ENCODE measurements at places on chromosomes 13 and 19.

DNA sequence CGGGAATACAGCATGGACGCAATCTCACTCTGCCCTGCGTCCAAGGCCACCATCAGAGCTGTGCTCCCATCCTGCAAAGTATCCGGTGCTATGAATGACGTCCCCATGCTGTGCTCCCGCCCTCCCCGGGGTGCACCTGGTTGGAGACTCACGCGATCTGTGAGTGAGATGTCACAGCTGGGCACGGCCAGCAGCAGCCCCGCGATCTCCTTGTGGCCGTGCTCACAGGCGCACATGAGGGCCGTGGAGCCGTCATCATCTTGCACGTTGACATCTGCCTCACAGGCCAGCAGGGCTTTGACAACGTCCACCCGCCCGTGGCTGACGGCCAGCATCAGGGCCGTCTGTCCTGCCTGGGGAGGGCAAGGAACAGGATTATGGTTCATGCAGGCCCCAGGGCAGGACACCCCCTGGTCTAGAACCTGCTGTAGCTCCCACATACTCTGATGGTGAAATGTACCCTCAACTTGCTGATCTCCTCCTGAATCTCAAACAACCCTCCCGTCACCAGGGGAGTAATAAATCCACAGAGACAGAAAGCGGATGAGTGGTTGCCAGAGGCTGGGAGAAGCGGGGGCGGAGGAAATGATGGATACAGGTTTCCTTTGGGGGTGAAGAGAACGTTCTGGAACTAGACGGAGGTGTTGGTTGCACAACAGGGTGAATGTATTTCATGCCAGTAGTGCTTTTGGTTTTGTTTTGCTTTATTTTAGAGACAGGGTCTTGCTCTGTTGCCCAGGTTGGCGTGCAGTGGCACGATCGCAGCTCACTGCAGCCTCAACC, 14.5 kb upstream of the SPC24 start:
- DNase-seq: no peak

- DNase-seq: no peak
These were observed 593.0 kb downstream of the UQCRFS1 start for GRCh38 chr19:28619816-28620429.

DNA sequence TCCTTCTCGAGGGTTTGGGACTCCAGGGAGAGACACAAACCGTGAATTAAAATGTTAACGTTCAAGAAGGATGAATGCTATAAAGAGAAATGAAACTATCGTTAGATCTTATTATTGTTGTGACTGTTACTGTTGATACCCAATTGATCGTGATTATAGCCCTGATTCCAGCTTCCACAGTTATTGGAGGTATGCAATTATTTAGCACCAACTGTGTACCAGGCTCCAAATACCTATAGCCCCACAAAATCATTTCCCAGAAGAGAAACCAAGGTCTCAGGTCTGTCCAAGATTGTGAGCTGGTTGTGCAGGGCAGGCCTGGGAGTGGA, 30.1 kb upstream of the NFIC start:
- DNase-seq: no peak

GRCh38 chr13:34250151-34250670, 432.3 kb downstream of the RFC3 start:
- DNase-seq: no peak

DNA sequence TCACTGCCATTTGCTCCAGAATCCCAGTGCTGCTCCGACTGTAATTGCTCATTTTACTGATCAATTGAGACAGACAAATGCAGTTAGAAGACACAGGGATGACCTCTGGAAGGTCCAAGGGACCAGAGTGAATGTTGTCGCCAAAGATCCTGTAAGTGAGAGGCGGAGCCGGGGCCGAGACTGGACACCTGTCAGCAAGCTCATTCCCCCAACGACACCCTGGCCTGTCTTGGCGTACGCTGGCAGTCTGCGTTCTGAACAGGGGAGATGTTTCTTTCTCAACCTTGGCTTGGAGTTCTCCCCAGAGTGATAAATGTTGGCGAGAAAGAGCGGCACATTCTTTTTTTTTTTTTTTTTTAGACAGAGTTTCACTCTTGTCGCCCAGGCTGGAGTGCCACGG, 24.2 kb downstream of the GADD45B start:
- no peak for DNase-seq

- DNase-seq: no peak
These were observed 501.5 kb downstream of the DCT start for GRCh38 chr13:93977986-93978385.

DNA sequence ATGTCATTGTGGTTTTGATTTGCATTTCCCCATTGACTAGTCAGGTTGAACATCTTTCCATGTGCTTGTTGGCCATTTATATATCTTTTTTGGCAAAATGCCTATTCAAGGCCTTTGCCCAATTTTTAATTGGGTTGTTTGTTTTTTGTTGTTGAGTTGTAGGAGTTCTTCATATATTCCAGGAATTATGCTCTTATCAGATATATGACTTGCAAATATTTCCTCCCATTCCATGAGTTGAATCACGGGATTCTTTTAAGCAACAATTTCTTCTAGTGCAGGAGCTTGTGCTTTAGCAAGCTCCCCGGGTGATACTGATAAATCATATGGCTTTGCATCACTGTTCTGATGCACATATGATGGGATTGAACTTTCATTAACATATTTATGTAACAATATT, 47.0 kb upstream of the FLT1 start:
- no peak for DNase-seq

DNA sequence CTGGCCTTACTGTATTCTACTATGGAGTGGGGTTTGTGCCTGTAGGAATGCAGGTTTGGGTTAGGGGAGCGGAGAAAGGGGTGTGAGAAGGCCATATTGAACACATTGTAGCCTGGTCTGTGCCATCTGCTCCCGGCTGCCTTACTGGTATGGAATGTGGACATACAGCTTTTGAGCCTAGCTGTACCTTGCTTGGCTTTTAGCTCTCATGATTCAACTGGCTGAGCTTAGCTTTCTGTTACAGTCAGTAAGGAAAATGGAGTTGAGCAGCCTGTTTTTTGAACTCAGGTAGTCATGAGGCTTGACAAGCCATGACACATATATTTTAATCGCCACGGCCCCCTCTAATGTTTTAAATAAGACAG, 41.6 kb downstream of the ARHGAP35 start:
- DNase-seq: no peak

DNA sequence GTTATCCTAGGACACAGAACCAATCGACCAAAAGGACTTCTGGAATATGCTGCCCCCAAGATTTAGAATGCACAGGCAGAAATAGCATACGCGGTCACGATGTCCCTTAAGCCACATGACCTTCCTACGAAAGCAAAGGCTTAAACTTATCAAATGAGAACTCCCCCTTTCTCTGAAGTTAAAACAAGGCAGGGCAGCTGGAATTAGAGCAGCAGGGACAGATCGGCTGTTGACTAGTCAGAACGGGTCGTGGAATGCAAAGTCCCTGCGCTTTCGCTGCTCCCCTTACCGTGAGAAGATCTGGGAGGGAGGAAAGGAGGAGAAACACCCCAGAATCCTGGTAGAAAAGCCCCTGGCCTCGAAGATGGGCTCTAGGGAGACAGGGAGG, 799 bp upstream of the USPL1 start:
- peak; percentile 82 for DNase-seq

DNA sequence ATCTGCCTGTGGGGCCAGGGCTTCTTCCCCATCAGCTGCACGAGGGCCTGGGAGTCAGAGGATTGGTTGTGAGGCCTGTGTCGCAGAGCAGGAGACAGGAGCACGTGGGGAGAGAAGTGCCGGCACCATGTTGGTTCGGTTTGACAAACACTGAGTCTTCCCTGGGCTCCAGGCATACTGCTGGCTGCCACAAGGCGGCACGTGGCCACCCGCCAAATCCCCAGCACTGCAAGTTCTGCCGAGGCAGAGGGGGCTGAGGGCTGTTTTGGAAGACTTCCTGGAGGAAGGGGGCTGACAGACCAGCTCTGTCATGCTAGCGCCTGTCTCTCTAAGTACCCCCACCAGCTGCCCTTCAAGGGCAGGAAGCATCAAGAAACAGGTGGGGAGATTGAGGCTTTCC, 9.5 kb downstream of the SHANK1 start:
- DNase-seq: no peak

DNA sequence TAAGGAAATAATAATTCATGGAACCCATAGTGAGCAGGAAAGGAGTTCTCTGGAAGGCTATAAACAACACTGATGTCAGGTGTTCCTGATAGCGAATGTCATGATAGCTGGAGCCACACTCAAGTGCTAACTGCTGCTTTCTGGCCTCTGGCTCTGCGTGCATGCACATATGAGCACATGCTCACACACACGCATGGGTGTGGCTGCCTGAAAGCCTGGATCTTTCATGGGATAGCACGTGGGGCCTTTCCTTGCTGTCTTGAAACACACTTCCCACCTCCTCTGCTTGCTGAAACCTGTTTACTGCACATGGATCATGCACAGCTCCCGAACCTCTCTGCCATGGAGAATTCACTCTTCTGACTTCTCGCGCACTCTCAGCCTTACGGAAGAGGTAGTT, 207.4 kb downstream of the ATP8A2 start:
- no peak for DNase-seq

- DNase-seq: no peak
These were observed 374.4 kb downstream of the SPRY2 start for GRCh38 chr13:79966493-79966895.

DNA sequence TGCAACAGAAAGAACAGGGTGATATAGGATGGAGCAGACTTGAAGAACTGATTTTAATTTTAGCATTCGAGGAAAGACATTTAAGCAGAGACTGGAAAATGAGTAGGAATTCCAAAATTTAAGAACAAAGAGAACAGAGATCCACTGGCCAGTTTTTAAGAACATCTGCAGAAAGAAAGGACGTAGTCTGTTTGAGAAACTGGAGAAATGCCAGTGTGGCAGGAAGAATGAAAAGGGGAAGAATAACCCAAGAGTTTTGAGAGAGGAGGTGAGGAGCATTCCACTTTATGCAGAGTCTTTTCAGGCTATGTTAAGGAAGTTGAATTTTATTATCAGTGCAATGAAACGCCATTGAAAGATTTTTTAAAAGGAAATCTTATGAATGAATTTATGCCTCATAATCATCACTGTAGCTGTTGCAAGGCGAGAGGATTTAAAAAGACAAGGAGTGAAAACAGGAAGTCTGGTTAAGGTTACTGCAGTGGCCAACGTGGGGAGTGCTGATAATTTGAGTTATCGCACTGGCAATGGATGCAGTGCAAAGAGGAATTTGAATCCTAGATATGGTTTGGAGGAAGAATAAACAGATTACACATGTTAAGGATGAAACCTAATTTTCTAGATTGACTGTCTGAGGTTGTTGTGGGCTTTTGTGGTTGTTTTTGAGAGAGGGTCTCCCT, 253.8 kb downstream of the DACH1 start:
- DNase-seq: no peak

GRCh38 chr13:81639984-81640582, 1299.2 kb upstream of the SPRY2 start:
- no peak for DNase-seq
